ENCODE measurements at places on chromosomes 16 and 17.

GRCh38 chr17:79849953-79850352, 10.7 kb upstream of the CBX4 start:
- DNase-seq, result no peak

DNA sequence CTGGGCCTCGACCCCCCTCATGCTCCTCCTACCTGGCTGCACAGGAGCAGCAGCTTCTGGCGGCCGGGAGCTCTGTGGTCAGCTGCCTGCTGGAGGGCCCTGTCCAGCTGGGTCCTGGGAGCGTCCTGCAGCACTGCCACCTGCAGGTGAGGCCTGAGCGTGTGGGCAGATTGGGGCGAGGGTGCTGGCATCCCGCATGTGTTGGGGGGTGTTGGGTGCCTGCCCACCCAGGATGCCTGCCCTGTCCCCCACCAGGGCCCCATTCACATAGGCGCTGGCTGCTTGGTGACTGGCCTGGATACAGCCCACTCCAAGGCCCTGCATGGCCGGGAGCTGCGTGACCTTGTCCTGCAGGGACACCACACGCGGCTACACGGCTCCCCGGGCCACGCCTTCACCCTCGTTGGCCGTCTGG, 16.5 kb downstream of the FCSK start:
- no peak for DNase-seq

GRCh38 chr16:87860553-87861299, 8.6 kb downstream of the SLC7A5 start:
- DNase-seq, result no peak

DNA sequence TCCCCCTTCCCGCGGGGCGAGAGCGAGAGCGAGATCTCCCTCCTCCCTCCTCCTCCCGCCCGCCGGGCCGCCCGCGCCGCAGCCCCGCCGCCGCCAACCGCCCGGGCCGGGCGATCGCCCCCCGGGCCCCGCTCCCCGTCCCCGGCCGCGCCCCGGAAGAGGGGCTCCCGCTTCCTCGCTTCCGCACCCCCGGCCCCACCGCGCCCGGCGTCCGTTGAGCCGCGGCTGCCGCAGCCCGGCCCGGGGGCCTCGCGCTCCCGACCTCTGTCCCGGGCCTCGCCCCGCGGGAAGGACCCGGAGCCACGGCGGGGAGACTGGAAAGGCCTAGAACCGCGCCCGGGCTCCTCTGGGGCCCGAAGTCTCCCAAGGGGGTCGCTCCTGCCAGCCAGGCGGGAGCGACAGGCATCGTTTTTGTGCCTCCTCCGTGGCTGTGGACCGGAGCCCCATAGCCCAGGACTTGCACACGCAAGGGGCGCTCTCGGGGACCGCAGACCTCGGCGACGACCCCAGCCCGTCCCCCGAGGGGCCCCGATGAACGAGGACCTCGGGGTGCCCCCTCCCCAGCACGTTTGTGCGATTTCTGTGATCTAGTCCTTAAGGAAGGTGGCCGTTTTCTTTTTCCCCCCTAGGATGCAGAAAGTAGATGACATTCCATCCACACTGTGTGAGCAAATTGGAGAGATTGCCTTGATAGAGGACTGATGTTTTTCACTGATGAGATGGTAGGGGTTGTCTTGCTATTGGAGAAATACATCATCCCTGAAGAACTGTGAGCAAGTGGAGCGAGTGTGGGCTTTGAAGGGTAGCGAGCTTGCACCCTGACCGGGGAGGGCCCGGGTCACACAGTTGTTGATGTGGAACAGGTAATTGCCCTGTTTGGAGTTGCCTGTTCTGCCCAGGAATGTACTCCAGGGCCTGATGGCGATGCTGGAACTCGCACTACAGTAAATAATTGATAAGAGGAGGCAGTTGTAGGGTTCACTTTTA, 611 bp downstream of the BANP start:
- DNase-seq, result no peak

- DNase-seq, result peak; percentile 39
These were observed 514 bp downstream of the UBFD1 start for GRCh38 chr16:23557779-23558702.

- no peak for DNase-seq
These were observed 42.9 kb upstream of the IRF8 start for GRCh38 chr16:85856079-85856478.

- no peak for DNase-seq
These were observed 13.6 kb upstream of the CBFB start for GRCh38 chr16:67015313-67015731.

Measured in muscle of arm (tissue), 14 donors.